EL (cell line): ENCODE measurements at places on chromosomes 11 and 22.

GRCh38 chr11:119432484-119433357 is 9.7 kb upstream of the THY1 start:
- DNase-seq, result peak; percentile 85

DNA sequence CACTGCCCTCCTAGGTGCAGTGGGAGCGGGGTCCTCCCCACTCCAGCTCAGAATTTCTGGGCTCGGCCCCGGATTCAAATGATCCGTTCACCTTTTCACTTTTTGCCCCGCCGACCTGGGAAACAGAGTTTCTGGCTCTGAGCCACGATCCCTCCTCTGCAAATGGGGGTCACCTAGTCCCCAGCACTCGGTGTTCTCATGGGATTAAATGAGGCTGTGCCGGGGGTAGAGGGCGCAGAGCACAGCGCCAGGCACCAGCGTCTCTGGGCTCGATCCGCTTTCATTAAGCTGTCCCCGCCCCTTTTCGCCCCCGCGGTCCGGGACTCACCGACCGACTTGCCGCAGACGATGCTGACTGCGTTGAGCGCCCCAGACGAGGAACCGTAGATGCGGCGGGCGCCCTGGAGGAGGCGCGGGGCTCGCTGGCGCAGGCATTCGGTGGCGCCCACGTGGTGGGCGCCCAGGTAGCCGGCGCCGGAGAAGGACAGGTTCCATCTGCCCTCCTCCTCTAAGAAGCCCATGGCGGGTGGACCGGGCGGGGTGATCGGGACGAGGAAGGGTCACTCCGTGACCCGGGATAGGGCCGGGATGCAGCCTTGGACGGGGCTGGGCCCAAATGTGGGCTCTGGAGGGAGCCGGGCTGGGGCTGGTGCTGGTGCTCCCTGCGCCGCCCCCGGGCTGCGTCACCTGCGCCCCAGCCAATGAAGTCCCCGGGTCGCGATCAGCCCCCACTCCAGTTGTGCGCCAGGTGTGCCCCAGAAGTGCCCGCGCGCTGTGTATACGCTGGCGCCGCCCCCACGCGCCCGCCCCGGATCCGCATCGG is at the start of gene PNPLA5:
TSS of gene PNPLA5 (minus strand) at position 654 of the 823 bp plus-strand sequence. CDS start at position 521, 133 bp downstream.
- no peak for DNase-seq

- DNase-seq, result no peak
Measured at GRCh38 chr11:75592715-75593114, 30.7 kb downstream of the SERPINH1 start.

DNA sequence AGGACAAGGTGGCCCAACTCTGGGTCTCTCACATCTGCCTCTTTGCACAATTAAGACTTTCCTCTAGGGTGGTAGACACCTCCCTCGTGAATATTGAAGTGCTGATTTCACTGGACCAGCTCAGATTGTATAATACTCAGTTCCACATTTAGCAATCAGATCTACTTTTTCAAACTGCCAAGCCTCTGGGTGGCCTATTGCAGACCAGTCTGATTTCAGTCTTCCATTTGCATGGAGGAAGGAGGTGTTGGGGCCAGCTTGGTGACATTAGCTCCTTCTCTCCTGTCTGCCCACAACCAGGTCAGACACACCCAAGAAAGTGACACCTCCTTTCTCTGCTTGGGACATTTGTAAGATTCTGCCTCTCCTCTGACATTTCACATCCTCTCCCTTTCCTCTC is 78.2 kb downstream of the PPFIBP2 start:
- no peak for DNase-seq

- no peak for DNase-seq
Measured at GRCh38 chr22:49638788-49639187, 188.9 kb downstream of the BRD1 start.

DNA sequence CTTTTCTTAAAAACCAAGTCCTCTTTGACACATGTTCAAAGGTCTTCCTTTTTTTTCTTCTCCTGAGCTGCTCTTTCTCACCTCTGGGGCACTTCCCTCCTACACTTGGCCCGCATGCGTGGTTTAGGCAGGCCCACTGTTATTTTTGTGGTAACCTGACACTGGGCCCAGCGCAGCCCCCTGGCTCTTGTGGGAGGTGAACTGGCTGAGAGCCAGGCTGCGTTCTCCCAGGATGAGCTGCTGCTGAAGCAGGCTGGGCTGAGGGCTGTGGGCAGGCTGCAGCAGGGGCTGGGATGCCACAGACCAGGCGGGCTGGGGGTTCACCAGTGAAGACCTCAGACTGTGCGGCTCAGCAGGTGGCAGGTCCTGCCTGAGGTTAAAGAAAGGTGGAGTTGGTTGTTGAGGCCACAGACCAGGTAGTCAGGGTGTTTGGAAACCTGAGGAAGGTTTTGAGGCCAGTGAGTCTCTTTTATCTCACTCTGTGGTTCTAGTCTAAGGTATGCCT is 72.4 kb downstream of the TEAD1 start:
- peak; percentile 90 for DNase-seq

DNA sequence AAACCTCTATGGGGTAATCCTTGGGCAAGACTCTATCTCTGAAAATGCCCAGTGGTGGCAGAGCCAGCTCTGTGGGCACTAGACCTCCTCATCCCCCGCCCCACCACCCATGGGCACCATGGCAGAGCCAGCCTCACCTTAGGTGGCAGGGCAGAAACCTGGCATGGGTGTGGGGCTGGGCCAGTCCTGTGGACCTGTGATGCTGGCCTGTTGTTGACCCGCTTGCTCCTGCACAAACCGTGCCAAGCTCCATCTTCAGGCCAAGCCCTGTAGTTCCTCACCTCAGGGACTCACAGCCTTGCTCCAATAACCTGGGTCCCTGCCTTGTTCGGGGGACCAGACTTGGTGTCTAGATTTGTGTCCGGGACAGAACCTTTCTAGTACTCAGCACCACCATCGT is 8.9 kb upstream of the SERPINH1 start:
- no peak for DNase-seq

DNA sequence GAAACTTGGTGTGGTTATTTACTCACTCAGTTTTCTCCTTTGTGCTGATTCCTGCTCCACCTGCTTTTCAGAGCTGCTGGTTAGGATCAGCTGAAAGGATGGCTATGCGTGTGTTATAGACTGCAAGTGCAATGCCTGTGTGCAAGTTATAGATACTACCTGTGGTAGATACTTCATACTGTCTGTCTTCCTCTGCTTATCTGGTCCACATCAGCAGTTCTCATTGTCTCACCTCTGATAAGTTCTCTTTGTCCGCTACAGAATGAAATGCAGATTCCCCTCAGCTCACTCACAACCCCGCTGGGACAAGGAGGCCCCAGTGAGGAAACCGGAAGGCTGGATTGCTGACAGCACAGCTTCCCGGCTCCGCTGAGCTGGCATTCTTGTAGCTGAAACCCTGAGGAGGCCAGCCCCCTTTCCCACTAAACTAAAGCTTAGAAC is 37.5 kb upstream of the LYVE1 start:
- DNase-seq, result peak; percentile 64

DNA sequence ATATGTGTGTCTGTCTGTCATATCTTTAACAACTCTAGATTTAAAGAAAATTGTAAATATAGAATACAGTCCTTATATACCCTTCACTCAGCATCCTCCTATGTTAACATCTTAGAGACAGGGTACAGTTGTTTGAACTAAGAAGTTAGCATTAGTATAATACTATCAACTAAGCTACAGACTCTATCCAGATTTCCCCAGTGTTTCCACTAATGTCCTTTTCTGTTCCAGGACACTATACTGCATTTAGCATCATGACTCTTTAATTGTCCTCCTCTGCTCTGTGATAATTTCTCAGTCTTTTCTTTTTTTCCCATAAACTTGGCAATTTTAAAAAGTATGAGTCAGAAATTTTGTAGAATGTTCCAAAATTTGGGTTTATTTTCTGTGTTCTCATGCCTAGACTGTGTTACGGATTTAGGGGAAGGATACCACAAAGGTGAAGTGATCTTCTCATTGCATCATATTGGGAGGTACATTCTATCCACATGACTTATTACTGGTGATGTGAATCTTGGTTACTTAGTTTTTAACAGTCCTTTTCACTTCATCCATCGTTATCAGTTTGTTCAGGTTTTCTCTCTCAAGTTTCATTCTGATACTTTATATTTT is 168.4 kb downstream of the SBF2 start:
- no peak for DNase-seq

- peak; percentile 72 for DNase-seq
Measured at GRCh38 chr11:12813371-12814225, 139.4 kb downstream of the TEAD1 start.

DNA sequence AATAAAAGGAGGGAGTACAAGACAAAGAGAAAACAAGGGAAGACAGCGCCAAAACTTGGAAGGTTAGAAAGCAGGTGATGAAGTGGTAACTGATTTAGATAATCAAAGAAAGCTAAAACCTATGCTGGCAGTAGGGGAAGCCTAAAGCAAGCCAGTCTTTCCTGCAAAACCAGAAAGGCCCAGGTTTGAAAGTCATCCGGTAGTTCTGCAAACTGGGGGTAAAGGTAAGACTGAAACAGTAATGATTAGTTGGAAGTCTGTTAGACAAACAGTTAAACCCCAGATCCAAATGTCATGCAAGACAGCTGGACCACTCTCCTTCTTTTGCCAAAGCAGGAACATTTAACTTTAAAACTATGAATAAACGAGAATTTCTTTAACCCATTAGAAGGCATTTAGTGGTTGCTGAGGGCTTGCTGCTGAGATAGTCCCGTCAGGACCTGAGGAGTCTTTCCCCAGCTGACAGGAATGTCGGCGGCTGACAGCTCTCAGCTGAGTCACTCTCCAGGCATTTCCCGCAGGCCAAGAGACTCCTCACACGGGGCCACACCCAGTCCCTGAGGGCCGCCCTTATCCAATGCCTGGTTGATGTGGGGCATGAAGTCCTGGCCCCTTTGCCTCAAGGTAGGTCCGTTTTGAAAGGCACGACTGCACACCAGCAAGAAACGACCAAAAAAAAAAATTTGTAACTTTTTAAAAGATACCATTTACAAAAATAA is 36.3 kb upstream of the CFAP300 start:
- DNase-seq, result peak; percentile 97

- no peak for DNase-seq
Measured at GRCh38 chr11:96013461-96014213, 89.7 kb upstream of the MTMR2 start.

DNA sequence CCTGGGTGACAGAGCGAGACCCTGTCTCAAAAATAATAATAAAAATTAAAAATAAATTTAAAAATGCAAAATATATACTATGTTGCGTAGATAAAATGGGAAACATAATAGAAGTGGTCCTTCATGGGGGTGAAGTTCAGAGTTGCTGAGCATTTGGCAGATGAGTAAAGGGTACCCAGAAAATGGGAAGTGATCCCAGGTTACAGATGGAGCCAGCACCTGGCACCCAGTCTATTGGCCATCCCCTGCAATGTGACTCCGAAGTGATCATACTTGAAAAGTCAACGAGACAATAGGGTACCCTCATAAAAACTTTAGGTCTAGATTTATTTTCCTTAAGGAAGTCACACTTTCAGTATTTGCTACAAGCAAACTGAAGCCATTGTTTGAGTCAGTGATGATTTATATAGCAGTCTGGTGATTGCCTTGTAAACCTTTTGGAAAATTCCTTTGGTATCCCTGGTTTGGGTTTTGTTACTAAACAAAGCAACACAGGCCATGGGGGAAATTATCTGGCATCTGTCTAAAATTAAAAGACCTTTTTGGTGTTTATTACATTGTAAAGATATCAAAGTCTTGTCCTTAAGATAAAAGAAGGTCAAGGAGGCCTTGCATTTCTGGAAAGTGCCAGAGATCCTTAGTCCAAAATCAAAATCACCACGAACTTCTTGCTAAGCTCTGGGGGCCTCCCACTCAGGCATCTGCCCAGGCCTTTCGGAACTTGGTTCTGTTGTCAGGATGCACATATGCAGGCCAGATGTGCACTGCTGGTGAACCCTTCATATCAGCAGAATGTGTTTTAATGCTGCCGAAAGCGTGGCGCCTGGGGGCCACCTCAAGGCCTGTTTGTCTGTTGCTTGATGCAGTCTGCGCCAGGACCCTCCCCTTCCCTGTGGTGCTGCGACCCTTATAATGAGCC is 4.3 kb downstream of the SMARCB1 start:
- DNase-seq, result peak; percentile 38

DNA sequence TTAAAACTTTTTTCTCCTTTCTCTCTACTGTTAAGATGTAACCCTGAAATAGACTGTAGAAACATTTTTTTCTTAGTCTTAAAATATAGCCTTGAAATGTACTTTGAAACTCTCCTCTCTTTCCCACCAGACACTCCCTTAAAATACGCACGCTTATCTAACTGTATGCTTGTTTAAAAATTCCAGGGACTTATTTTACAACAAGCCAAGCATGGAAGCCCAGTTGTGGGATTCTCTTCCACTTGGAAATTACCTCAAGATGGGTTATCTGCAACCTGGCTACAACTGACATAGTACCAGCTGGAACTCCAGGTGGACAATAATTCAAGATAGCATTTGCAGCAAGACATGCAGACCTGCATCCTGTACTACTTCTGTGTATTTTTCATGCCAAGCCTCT is 12.1 kb upstream of the CHORDC1 start:
- no peak for DNase-seq

DNA sequence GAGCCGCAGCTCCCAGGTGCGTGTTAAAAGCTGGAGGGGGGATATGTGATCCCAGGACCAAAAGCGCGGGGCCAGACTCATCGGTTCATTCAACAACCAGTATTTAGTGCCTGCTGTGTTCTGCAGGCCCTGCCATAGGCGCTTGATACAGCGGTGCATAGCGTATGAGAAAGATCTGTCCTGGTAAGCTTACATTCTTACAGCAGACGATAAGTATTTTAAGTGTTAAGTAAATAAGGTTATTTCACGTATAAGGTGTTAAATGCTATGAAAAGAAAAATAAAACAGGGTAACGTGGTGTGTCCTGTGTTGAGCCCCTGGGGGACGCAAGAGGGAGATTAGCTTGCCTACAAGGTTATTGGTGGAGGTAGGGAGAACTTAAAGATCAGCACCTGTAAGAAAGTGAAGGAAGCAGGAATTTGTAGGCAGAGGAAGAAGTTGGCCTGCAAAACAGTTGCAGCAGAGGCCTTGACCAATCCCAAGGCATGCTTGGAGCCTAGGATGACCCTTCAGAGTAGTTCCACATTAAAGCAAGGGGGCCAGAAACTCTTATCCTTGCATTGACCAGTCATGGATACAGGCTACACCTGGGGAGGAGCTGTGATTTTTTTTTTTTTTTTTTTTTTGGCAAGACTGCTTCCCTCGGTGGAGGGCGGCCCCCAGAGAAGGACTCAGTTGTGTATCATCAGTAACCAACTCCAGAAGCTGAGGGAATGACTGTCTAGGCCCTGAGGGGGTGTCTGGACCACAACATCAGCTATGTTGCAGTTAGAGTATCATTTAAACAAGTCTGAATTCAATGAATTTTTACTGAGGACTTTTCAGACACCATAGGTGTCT is 487 bp upstream of the LIPT2 start:
- peak; percentile 73 for DNase-seq

- DNase-seq, result no peak
Measured at GRCh38 chr11:109914038-109914437, 179.2 kb upstream of the ZC3H12C start.

GRCh38 chr11:121246021-121246768 is 46.4 kb upstream of the SC5D start:
- DNase-seq, result no peak
